ENCODE measurements at places on chromosomes 1 and 21.

DNA sequence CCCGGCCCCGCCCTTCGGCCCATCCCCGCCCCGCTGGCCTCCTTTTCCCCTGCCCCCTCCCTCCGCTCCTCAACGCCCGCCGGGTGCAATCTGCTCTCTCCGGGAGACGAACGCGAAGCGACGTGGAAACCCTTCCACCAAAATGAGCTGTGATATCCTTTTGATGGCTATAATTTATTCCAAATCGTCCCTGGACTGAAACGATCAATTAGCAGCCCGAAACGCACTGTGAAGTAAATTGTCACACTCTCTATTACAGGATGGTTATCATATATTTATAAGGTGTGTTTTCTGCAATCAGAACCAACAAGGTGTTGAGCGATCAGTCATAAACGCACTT lies 134.6 kb upstream of the BARHL2 start:
- DNase-seq: no peak

DNA sequence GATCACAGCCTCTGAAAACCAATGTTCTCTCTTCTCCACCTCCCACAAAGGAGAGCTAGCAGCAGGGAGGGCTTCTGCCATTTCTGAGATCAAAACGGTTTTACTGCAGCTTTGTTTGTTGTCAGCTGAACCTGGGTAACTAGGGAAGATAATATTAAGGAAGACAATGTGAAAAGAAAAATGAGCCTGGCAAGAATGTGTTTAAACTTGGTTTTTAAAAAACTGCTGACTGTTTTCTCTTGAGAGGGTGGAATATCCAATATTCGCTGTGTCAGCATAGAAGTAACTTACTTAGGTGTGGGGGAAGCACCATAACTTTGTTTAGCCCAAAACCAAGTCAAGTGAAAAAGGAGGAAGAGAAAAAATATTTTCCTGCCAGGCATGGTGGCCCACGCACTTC lies 35.8 kb upstream of the TDRD10 start:
- no peak for DNase-seq

GRCh38 chr1:245126530-245126929 lies 28.3 kb upstream of the KIF26B start:
- no peak for DNase-seq

DNA sequence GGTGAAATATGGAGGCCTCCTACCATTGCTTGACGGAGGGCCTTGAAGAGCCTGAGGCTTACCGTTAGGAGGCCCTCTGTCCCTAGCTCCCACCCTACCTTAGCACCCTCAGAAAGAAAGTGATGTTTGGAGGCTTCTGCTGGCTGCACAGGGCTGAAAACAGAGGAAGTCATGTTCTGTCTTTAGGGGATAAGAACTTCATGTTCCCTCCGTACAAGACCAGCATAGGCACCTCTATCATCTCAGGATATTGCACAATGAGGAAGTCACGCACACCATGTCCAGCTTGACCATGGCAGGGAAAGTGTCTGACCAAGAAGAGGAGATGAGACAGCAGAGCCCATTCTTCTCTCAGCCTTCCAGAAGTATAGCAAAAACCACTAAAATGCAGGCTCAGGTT lies 13.8 kb downstream of the ADORA3 start:
- peak; percentile 64 for DNase-seq

DNA sequence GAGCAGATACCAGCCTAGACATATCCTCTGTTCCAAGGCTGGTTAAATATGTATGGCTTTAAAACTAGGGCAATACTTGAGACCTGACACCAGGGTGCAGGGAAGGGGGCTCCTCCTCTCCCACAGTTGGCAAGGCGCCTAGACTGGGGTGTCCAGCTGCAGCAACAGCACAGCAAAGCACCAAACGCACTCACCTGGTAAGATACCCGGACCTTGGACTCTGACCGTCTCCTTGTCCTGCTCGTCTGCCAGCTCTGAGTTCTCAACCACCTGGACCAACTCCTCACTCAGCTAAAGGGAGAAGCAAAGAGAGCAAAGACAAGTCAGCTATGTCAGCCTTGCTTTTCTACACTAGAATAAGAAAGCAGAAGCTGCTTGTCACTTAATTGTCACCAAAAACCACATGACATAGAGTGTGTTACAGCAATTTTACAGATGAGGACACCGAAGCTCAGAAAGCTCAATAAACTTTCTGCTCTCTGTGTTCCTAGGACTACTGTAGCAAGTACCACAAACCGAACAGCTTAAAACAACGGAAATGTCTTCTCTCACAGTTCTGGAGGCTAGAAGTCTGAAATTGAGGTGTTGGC lies 4.4 kb downstream of the PACC1 start:
- DNase-seq: no peak

- no peak for DNase-seq
Observed at GRCh38 chr1:10726355-10726754, 70.1 kb downstream of the CASZ1 start.

GRCh38 chr1:200885623-200886402 lies 8.9 kb upstream of the INAVA start:
- DNase-seq: no peak

GRCh38 chr1:157145076-157145475 lies 6.9 kb upstream of the ETV3 start:
- DNase-seq: no peak

GRCh38 chr1:20709868-20710267 lies 7.9 kb downstream of the KIF17 start:
- no peak for DNase-seq

GRCh38 chr1:115322631-115323030 lies 15.4 kb downstream of the NGF start:
- no peak for DNase-seq

- peak; percentile 89 for DNase-seq
Observed at GRCh38 chr1:43711049-43711448, 3.7 kb downstream of the ST3GAL3 start.

GRCh38 chr21:27507695-27508094 lies 540.8 kb upstream of the ADAMTS5 start:
- no peak for DNase-seq

GRCh38 chr21:16504766-16505165 lies 775.0 kb downstream of the USP25 start:
- DNase-seq: no peak

GRCh38 chr1:151819976-151820623 lies 11.5 kb downstream of the RORC start:
- DNase-seq: no peak

DNA sequence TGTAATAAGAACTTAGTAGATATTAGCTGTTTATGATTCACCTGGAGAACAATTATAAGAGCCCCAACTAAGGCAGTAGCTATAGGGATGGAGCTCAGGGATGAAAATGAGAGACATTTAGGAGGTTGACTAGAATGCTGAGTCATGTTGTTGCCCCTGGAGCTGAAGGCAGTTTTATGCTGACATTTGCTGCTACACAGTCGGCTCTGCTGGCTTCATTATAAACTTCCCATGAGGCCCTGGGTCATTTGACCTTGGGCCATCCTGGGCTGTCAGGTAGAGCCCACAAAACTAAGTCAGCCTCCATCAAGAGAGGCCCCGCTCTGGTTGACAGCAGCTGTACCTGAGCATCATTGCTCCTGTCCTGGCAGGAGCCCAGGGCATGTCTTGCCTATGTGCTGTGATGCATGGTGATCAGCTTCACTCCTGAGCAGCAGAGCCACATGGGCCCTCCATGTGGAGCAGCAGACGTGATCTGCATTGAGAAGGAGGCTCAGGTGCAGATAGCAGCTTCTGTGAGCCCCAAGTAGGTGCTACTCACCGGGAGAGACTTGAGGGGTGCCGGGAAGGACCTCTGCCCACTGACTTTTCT lies 112.4 kb downstream of the TBX19 start:
- DNase-seq: no peak

DNA sequence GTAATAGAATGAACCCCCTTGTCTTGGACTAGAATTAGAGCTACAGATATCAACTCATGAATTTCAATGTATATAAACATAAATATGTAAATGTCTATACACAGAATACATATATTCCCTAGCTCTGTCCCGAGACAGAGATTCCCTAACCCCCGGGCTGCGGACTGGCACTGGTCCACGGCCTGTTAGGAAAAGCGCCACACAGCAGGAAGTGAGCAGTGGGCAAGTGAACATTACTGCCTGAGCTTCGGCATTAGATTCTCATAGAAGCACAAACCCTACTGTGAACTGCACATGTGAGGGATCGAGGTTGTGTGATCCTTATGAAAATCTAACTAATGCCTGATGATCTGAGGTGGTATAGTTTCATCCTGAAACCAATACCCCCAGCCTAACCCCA lies 51.2 kb downstream of the PIK3R3 start:
- DNase-seq: no peak

DNA sequence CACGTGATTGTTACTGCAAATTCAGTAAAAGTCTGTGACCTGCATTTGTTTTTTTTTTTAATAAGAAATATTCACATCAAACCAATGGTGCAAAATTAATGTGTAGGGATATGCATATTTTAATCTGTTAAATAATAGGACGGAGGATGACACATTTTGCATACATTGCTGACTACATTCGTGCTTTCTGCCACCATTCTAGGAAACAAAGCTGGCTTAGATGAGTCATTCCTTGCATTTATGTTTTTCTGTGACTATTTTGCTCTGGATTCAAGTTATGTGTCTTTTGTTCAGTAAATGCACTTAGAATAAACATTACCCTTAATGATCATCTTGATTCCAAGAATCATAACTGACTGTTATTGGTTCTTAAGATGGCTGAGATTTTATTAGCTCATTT lies 23.9 kb upstream of the CYYR1 start:
- no peak for DNase-seq

DNA sequence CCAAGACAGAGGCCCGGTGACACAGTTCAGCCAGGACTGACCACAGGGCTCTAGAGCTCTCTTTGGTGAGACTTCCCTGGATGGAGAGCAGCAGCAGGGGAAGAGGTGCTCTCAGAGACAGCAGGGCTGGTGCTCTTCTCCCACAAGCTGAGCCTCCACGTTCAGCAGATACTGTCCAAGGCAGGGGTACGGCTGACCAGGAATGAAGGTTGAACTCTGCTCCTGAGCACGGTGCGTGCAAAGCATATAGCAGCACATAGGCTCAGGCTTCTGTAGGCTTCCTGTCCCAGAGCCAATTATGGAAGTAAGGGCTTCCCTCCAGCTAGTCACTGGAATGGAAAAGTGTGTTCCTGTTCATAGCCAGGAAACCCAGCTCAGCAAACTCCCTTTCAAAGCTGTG lies 23.9 kb downstream of the DMBX1 start:
- no peak for DNase-seq

DNA sequence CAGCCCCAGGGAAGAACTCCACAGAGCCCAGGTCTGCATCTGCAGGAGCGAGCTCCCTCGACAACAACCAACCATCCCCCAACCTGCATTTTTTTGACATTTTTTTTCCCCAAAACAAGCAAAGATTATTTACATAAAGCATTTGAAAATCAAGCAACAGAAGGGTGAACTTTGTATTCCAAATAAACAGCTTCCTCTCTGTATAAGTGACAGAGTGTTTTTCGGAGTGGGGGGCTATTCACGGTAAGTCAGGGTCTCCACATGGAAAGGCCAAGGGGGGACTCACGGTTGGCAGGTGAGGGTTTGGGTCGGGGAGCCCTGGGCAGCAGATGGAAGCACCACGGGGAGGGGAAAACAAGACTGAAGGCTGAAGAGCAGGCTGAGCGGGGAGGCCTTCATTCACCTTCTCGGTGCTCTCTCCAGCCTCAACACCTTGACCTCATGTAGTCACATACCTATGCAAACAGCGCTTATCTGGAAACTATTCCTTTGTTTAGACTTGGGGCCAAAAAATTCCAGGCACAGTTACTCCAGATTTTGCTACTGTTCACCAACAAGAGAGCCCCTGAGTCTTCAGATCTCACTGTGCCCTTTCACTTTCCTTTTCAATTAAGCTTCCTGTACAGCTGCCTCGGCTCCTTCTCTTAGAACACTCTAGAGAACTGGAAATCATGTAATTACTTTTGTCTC lies 27.6 kb downstream of the C2CD2 start:
- peak; percentile 56 for DNase-seq

GRCh38 chr1:184684285-184685074 lies 70.2 kb downstream of the EDEM3 start:
- no peak for DNase-seq

- DNase-seq: no peak
Observed at GRCh38 chr1:63319046-63320021, 3.0 kb upstream of the FOXD3 start.

GRCh38 chr1:170354690-170355089 lies 177.3 kb upstream of the GORAB start:
- DNase-seq: no peak

Measured in fibroblast of pulmonary artery (primary cell).